SJSA1 (cell line): ENCODE measurements at places on chromosomes 16 and 17. TPM values are rescaled to one million over a fixed set of nuclear protein-coding genes. Genes with fewer than 3 reads are reported as not detected.

DNA sequence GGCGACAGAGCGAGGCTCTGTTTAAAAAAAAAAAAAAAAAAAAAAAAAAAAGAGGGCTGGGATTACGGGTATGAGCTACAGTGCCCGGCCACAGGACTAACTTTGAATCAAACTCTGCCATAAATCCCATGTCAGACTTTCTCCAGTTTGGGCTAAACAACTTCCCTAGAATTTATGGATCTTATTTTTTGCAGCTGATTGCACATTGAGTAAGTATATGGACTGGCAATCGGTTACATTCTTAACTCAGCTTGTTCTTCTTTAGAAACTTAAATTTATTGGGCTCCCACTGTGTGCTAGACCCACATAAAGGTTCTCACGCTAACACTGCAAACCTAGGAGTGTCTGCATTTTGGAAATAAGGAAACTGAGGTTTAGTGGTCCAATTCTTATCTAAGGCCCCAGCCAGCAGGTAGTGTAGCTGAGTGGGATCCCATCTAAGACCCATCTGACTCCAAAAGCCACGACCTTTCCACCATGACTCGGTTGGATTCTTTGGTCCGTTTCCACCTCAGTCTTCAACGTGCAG is 718 bp upstream of the CBFB start:
- DNase-seq, result no peak

DNA sequence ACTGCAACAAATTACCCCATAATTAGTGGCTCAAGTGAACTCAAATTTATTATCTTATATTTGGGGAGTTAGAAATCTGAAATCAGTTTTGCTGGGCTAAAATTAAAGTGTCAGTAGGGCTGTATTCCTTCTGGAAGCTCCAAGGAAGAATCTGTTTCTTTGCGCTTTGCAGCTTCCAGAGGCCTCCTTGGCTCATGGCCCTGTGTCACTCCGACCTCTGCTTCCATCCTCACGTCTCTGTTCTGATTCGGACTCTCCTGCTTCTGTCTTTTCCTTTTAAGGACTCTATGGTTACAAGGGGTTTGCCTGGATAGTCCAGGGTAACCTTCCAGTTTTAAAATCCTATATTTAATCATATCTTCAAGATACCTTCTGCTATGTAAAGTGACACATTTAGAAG is 232.1 kb downstream of the CA10 start:
- DNase-seq, result no peak

The KRT9 gene
- total RNA-seq, result not detected in 2 replicates

The CACNG5 gene
- not detected in 2 replicates for total RNA-seq

The MARVELD3 gene
- not detected in 2 replicates for total RNA-seq

The TMEM101 gene
- total RNA-seq, result 77.4 and 78.7 TPM in 2 replicates
